AG04450 (cell line): ENCODE measurements at places on chromosomes 2 and 18.
A peak's percentile ranks its signal among the peaks of the same experiment; 100 is the strongest.

DNA sequence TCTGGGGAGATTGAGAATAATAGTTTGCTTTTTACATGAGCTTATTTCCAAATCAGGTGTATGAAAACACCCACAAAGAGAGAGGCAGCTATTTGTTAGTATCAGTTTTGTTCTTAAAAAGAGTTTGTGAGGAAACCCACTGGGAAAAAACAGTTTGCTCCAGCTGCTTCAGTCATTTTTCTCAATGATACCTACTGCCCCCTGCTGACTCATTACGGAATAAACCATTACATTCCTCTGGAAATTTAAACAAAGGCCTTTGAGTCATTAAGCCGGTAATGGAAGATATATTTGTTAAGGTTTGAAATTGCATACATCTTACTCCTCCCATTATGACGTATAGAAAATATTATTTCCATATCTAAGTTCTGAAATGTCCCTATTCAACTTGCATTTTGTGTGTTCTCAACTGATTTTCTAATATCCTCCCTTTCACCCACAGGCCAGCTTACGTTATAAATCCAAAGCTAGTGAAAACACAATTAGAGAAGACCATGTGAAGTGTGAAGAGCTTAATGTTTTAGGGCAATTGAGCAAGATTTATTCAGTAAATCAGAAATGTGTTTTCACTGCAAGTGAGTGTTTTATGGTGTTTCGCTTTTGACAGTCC is 761.6 kb downstream of the DSC3 start:
- DNase-seq = peak; percentile 1

- DNase-seq = no peak
These were observed 216.1 kb upstream of the SETBP1 start for GRCh38 chr18:44464398-44465180.

DNA sequence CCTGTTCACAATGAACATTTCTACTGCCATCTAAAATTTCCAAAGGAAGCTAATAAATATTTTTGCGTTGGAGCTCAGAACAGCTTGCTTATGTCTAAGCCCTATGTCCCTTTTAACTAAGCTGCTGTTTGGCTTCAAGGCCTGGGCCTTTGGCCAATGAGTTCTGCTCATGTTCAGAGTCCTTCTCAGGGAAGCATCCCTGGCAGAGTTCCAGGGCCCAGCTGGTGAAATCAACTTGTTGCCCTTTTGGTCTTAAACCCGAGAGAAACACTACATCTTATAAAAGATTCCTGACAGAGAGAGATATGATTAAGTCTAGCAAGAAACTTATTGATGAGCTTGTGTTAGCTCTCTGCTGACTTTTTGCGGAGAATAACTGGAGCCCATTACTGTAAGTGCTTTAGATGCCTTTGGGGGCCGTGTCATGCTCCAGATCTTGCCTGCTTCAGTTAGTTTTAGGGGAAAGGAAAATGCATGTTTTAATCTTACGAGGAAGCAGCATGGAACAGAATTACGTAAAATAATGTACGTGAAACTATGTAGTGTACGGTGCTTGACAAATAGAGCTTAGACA is 102.5 kb upstream of the NOSTRIN start:
- DNase-seq = peak; percentile 92

DNA sequence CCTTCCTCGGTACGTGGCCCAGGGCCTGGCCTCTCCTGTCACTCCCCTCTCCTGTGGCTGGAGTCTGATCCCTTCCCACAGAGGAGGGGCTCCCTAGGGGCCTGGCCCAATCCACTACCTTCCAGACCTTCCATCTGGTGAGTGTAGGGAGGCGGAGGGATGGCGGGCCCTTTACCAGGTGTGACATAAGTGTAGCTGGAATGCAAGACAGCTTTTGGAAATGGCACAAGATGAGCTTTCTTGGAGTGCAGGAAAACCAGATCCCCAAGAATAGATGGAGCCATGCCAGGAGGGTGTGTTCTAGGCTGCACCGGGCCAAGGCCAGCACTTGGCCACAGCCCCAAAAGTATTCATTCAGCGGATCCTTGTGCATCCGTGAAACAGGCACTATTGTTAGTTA is 30.1 kb downstream of the IGFBP5 start:
- no peak for DNase-seq

- no peak for DNase-seq
These were observed 143.9 kb downstream of the MAIP1 start for GRCh38 chr2:200099256-200099655.

GRCh38 chr2:165144315-165144714 is 59.5 kb downstream of the SCN3A start:
- no peak for DNase-seq

GRCh38 chr2:219650426-219651248 is 23.2 kb downstream of the SLC4A3 start:
- no peak for DNase-seq
